ENCODE measurements at places on chromosomes 12 and 14.

GRCh38 chr12:46509135-46509534, 136.6 kb upstream of the SLC38A2 start:
- no peak for DNase-seq

DNA sequence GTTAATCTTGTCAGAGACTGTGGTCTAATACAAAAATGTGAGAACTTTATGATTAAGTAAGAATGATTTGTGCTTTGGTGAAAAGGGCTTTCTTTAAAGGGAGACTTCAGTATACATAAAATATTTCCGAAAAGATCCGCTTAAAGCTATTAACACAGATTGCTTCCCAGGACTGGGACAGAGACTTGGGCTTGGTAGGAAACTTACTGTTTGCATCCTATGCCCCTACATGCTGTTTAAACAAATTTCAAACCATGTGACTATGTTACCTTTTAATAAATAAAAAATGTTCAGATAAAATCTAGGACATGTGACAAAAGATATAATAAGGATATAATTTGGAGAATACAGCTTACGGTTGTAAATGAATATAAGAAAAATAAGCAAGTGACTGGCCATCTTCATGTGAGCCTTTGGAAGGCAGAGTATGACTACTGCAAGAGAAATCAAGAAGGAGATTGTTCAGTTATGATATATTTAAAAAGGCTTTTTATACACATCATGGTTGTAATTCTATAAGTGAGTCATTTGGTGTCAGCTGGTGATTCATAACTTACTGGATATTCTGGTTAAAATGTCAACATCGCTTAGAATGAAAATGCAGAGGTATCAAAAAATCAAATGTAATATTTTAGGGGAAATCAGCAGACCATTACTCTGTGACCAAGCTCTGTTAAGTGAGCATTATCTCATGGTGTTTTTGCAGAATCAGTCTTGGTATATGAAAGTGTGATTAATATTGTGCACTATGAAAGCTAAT, 234.7 kb upstream of the E2F7 start:
- DNase-seq = no peak

DNA sequence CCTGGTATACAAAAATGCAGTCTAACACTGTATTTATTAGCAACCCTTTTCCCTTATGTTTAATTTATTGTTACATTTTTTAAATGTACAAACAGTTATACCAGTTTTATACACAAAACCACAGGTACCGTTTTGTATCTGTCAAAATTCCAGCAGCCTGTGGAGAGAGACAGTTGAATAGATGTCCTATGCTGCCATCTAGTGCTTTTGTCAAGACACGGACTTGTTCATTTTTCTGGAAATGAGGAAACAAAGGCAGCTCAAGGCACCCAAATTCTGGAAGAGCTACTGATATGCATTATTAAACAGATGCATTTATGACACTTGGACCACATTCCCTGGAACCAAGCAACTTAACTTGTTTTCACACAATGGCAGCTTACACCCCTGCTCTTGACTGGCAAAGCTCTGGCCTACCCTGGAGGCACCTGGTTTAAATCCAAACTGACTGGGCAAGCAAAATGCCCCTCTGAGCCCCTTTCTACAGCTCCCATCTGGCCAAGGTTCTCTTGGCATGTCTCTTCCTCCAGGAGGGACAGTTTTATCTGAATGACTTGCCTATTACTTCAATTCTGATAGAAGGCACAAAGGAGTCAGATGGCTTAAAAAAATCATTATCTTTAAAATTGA, 286.9 kb upstream of the PRKD1 start:
- no peak for DNase-seq

DNA sequence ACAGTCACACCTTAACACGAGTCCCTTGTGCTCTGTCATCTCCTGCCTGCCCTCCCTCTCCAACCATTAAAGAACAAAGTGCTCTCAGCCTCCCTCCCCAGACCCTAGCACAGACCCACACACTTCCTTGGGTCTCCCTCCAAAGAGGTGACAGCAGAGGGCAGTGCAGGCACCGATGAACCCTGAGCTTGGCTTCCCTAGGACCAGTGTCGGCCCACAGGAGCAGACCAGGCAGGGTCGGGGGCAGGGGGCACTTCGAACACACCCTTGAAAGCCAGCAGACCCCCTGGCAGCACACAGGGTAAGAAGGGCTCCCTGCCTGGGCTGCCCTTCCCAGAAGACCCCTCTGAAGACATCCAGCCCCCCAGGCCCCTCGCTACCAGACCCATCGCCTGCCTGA, 7.0 kb downstream of the CDK2AP1 start:
- no peak for DNase-seq

- no peak for DNase-seq
These were observed 117.2 kb downstream of the CALM1 start for GRCh38 chr14:90514015-90514398.

DNA sequence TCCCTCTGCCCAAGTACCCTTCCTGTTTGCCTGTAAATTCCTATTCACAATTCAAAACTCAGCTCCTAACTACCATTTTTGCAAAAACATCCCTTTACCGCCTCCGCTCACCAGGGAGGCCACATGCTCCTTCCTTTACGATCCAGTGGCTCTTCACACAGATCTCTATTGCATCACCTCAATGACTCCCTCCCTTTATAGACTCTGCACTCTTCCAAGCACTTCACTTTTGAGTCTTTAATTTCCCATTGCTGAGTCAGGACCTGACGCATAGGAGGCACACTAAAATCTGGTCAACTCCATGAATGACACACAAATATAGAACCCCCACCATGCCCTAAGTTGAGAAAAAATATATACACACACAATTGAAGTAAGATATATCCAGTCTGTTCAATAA, 45.9 kb downstream of the PPP1R13B start:
- no peak for DNase-seq

DNA sequence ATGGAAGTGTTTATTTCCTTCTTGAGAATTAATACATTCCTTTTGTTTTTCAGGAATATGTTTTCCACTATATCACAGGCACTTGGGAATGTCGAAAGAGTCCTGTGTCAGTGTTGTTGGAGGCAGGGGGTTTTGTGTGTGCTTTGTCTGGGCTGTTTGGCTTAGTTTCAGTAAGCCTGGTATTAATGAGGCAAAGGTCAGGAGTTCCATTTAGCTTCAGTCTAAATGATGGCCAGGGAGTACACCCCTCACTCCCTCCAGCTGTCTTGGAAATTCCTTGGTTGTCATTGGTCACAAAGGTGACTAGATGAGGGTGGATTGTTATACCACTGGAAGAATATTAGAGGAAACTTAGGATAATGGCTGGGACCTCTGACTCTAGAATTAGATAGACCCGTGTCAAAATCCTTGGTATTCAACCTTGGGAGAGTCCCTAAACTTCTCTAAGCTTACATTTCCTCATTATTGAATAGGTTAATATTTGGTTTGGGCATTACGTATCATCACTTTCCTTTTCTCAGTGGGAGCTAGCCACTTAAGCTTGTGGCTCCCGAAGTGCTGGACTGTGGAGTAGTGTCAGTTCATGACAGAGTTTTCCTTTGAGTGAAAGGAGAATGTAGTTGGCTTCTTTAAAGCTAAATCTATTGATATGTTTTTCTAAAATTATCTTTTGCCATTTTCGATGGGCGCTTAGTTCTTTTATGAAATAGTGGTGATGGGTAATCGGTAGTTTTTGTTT, 5.2 kb downstream of the FRS2 start:
- no peak for DNase-seq

- peak; percentile 96 for DNase-seq
These were observed 424 bp downstream of the TEDC1 start for GRCh38 chr14:105491366-105491973.

DNA sequence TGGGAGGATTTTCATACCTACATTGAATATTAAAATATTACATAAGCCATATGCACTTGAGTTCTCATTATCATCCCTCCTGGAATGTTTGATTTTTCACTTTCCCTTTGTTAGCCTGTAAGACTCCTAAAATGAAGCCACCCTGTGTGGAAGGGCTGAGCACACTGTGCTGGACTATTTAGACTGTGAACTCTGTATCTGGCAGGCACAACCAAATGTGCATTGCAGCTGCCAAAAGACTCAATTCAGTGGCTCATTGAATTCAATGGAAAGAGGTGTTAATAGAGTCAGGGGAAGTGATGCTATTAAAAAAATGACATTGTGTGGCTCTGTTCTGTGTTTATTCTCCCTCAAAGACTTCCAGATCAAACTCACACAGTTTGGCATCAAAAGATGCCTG, 111.1 kb downstream of the SMOC1 start:
- no peak for DNase-seq

GRCh38 chr12:14841761-14842160, 1.6 kb downstream of the ART4 start:
- DNase-seq = no peak

DNA sequence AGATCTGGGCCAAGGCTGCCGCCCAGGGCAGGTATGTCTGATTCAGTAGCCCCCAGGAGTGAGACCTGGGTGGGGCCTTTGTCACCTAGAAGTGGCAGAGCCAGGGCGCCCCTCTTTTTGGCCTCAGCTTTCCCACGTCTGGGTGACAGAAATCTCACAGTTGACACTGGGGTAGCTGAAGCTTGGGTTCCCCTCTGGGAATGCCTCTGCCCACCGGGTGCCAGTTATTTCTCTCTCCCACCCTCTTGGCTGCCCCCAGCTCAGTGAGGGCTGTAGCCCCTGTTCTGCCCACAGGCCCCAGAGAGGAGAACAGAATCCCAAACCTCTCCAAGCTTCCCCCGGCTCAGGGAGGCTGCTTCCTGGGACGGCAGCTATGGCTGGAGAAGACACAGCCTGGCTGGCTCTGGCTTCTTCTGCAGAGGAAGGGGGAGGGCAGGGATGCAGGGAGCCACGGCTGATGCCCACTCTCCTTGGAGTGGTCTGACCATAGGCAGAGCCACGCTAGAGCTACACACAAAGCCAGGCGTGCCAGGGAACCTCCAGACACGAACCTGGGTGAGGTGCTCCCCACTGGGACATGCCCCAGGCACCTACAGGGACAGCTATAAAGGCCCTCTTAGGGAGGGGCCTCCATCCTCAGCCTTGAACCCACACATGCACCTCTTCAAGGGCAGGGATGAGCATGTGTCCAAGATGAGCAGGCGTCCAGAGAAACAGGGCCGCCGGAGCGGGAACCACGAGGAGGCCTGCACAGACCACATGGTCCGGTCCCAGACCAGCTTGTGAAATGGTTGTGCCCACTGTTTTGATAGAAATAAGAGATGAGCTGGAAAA, 51.7 kb downstream of the BEGAIN start:
- DNase-seq = no peak

GRCh38 chr12:104358353-104359003, 54.9 kb downstream of the EID3 start:
- DNase-seq = peak; percentile 92

GRCh38 chr14:63891148-63891975, 38.6 kb downstream of the SYNE2 start:
- DNase-seq = no peak

DNA sequence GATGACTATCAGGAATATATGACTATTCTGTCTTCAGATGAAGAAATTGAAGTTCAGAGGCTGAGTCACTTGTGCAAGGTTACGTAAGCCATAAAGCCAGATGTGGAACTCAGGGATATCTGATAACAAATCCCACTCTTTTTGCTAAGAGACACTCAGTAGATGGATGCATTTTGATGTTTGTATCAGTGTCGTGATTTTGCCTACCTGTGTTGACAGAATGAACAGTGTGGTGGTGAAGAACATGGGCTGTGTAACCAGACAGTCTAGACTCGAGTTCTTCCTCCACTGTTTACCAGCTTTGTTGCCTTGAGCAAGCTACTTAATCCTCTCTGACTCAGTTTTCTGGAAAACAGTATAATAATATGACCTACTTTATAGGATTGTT, 93.9 kb downstream of the DAAM1 start:
- no peak for DNase-seq

- DNase-seq = no peak
These were observed 7.6 kb downstream of the WSCD2 start for GRCh38 chr12:108136697-108137096.

DNA sequence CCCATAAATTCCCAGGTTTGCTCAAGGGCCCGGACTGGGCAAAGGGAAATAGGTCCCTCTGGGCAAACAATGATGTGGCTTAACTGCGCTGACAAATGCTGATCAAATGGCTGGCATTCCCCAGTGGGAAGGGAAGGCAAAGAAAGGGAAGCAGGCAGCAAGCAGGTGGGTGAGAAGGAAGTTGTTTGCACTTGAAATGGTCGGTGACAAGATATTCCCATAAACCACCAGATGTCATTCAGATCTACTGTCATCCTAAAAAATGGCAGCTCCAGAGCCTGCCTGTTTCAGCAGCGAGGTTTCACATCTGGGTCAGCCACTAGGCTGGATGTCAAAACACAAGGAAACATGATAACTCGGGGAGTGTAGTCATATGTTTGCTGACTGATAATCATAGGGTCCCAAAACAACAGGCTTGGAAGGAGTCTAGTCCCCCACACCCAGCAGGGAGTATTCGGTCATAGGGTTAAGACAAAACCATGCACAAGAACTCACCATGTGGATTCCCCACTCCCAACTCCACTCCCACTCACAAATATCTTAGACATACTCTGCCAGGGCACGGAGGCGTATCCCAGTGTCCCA, 37.9 kb upstream of the MDM1 start:
- no peak for DNase-seq

GRCh38 chr14:68172627-68173026, 353.0 kb downstream of the RAD51B start:
- no peak for DNase-seq

GRCh38 chr12:30019366-30020140, 235.8 kb upstream of the TMTC1 start:
- no peak for DNase-seq

DNA sequence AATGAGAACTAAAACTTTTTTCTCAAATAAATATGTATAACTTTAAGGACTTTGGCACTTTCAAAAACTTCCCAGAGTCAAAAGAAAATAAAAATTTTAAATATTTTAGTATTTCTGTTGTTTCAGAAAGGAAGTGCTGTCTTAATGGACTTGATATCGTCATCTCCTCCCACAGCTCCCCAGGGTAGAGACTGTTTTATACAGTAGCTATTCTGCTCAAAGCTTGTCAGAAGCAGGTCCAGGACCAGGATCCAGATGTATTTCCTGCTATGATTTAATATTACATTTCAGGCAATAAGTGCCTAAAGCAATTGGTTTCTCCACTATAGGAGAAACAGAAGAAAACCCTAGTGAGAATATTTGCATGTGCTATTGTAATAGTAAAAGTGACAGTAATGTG, 218.5 kb upstream of the G2E3 start:
- no peak for DNase-seq

- no peak for DNase-seq
These were observed 459.6 kb upstream of the RGS6 start for GRCh38 chr14:71472356-71473340.

- no peak for DNase-seq
These were observed 723.4 kb upstream of the MDGA2 start for GRCh38 chr14:48398675-48399282.

- DNase-seq = no peak
These were observed 127.2 kb downstream of the CCDC60 start for GRCh38 chr12:119461636-119462214.

- DNase-seq = no peak
These were observed 94.0 kb upstream of the RMST start for GRCh38 chr12:97368462-97369163.

GRCh38 chr12:105915997-105916759, 222.6 kb downstream of the NUAK1 start:
- no peak for DNase-seq

All from activated CD4-positive, alpha-beta T cell treated with anti-CD3 and anti-CD28 coated beads, Interleukin-2, amount 10 ng/mL, durations not matched to agents 24 days and 14 days (primary cell).